ENCODE measurements at places on chromosomes 7 and 10.

DNA sequence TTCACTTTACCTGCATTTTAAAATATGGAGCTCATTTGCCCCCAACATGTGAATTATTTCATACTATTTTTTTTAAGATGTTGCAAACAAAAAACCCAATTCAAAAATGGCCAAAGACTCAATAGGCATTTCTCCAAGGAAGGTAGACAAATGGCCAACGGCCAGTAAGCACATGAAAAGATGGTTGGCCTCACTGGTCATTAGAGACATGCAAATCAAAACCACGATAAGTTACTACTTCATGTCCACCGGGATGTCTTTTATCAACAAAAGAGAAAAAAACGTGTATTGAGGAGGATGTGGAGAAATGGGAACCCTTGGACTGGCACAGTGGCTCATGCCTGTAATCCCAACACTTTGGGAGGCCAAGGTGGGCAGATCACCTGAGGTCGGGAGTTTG lies 3.4 kb upstream of the CTBP2 start:
- DNase-seq, result no peak

DNA sequence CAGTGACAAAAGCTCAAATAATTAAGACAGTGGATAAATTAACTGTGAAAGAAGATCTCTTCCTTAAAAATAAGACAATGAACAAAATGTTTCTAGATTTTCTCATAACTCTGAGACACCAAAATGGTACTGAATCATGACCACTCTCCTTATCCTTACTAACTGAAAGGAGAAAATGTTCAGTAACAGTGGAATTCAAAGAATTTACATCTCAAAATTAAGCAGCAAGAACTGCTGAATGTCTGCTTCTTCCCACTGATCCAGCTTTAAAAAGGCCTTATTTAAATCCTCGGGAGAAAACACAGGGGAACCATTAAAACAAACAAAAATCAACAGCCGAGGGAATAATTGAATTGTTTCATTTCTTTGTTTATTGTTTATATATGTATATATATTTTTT lies 27.3 kb upstream of the PLXDC2 start:
- no peak for DNase-seq

GRCh38 chr10:121221072-121221471 lies 369.9 kb downstream of the WDR11 start:
- no peak for DNase-seq

DNA sequence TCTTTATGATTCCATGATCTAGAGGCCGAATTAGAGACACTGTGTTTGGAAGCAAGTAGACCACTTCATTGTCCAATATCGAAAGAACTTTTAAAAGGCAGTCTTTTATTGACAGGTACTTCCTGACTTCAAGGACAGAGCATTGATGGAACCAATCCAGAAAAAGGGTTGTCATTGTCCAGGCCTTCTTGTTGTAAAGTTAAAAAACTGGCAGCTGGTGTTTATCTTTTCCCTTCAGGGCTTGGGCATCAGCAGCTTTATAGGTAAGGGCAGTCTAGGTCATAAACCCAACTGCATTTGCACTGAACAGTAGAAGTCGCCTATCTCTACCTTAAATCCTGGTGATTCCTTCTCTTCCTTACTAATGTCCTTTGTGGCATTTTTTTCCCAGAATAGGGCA lies 95.6 kb downstream of the ST7 start:
- DNase-seq, result no peak

DNA sequence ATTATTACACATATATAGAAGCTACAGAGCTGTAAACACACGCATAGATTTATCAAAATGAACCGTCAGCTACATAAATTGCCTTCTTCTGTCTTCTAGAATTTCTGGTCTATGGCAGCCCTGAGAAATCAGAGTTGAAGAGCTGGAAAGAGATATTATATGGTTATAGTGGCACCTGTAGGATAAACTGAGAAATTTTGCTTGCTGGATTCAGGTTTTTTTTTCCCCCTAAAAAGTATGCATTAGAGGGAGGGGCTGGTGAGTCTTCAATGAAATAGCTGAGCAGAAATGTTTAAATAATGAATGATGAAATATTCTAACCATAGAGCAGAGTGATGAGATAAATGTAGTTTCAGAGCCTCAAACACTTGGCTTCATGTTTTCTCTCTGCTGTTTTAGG lies 78.0 kb upstream of the DYNC1I1 start:
- no peak for DNase-seq

GRCh38 chr7:54116956-54117355 lies 425.2 kb upstream of the VSTM2A start:
- no peak for DNase-seq

DNA sequence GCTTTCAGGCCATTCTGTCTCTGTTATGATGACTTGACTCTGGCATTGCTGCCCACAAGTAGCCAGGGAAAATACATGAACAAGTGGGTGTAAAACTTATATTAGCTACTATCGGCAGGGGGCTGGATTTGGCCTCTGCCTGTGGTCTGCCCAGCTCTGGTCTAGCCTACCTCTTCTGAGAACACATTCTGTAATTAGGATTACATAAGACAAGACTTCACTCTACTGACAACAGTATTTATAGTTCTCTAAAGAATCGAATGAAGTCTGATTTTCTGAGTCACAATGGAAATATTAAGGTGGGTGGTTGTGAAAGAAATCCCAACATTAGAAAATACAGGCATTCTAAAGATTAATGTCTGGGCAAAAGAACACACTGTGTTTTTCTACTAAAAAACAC lies 55.5 kb downstream of the DLD start:
- DNase-seq, result no peak

- DNase-seq, result no peak
Observed at GRCh38 chr7:30074422-30075030, 46.3 kb downstream of the PLEKHA8 start.

DNA sequence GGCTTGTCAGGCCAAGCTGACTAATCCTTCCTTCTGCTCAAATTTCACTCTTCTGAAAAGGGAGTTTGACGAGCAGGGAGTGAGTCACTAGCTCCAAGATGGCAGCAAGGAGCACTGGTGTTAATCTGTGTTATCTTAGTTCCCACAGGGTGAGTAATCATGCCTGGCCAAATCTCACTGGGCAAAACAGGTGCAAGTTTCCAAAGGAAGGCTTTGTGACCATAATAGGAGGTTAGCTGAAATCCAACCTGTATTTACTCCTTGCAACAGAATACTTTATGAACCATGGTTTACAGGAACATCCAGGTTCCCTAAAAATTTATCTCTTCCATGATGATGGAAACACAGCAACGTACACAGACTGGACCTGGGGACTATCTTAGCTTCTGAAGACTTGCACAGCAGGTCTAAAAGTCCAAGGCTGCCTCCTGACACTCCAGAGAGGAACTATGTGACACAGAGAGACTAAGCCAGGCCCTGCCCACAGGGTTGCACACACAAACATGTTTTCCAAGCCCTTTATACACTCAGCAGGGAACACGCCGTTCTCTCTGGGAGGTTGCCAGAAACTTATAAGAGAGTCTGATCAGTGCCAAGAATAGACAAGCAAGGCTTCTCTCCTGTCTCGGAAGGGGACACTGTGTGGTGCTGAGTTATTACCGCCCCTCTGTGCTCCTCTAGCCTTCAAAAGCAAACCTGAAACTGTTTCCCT lies 46.3 kb downstream of the PDK4 start:
- DNase-seq, result no peak

GRCh38 chr7:151351967-151352366 lies 10.4 kb downstream of the NUB1 start:
- peak; percentile 69 for DNase-seq

- DNase-seq, result no peak
Observed at GRCh38 chr7:76997381-76998284, 34.5 kb downstream of the SPDYE17 start.

DNA sequence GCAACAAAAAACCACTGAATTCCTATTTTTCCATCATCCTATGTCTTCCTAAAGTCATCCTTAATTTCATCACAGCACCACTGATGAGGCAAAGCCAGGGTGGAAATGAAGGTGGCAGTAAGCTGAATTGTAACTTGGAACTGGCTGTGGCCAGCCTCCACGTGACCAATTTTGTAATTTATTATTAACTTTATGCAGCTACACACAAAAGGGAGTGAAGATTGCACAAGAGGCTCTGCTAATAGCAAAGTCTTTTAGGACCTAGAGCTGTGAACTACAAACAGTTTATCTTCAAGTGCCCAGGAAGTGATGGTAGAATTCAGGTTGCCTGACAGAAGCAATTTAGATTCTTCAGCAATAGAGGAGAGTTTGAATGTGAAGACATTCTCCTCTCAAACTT lies 176.4 kb downstream of the CCDC71L start:
- no peak for DNase-seq

GRCh38 chr7:128738570-128739047 lies 550 bp upstream of the CALU start:
- DNase-seq, result peak; percentile 37

DNA sequence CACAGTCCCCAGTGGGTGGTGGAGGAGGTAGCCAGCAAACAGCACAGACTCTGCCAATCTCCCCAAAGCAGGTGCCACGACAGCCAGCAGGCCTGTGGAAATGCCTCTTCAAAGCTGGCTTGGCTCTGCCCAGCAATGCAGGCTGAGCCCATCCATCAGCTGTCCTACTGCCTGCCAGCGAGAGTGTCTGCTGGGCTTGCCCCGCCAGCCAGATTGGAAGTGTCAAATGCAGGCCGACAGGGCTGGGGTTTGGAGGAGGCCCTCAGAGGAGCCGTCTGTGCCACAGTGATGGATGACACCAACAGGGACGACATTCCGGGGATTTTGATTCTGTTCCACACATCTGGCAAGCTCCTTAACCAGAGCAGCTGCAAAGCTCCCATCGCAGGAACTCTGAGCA lies 16.7 kb downstream of the HABP2 start:
- DNase-seq, result no peak

- DNase-seq, result peak; percentile 51
Observed at GRCh38 chr10:112375721-112376395, 1.9 kb downstream of the ACSL5 start.

DNA sequence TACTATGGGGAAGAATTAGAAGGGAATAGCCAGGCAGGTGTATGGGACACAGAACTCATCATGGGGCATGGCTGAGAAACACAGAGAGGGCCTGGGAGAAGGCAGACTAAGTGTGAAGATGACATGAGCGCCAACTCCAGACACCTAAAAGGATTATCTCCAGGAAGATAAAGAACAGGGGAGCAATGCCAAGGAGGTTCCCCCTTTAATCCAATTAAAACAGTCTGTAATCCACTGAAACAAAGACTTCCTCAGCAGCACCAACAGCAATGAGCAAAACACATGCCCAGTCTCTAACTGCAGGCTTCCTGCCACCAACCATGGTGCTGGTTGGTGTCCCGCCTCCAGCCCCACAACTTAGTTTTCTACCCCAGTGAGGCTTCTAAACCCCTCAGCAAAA lies 108.9 kb downstream of the GRID1 start:
- no peak for DNase-seq

GRCh38 chr7:29314148-29314547 lies 119.6 kb downstream of the CHN2 start:
- no peak for DNase-seq

DNA sequence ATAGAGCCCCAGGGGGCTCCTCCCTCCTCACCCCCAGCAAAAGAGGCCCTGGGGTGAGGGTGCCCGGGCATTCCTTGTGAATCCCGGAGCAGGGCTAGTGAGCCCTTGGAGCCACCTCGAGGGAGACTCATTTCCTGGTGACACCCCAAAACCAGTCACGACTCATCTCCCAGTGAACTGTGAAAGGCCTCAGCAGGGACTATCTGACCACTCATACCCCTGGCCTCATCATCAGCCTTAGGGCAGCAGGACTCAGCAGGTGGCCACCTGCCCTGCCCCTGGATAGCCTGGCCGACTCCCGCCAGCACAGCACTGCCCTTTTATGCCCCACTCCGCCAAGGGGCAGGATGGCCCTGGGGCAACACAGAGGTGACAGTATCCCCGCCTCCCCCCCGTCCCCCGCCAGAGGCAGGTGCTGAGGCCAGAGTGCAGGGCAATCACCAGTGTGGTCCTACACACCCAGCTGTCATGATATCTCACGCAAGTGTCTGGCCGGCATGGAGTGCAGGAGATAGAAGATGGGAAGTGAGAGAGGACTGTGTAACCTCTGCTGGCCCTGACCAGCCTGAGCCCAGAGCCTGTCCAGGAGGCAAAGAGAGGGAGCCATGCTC lies 3.2 kb downstream of the SNCG start:
- DNase-seq, result peak; percentile 2

DNA sequence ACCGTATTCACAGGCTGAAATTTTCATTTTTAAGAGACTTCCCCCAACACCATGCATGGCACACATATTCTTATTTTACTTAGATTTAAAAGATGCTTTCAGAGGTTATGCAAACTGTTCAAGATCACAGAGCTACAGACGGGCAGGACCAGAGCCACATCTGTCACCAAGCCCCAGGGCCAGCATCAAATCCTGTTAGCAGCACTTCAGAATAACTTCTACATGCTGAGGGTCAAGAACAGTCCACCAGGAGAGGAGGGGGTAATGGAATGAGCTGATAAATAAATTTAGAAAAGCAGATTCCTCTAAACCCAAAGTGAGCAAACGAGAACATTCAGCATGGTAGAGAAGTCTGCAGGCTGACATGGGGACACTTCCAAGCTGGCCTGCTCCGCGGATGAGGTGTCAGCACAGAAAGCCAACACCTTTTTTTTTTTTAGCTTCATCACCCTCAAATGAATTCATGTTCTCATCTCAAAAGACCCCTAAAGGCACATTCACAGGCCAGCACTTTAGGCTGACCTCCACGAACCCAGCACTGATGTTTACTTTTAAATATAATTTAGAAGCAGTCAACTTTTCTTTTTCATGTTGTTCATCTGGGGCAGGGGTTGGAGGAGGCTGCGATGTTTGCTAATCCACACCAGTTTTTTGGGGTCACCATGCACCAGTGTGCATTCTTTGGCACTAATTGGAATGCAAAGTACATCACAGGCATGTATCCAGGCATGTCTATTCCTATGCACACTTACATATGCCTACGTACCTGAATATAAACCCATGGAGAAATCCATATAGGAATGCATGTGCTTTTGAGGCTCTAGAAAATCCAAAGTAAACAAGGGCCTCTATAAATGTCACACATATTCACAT lies 249.0 kb downstream of the TNS3 start:
- DNase-seq, result no peak

DNA sequence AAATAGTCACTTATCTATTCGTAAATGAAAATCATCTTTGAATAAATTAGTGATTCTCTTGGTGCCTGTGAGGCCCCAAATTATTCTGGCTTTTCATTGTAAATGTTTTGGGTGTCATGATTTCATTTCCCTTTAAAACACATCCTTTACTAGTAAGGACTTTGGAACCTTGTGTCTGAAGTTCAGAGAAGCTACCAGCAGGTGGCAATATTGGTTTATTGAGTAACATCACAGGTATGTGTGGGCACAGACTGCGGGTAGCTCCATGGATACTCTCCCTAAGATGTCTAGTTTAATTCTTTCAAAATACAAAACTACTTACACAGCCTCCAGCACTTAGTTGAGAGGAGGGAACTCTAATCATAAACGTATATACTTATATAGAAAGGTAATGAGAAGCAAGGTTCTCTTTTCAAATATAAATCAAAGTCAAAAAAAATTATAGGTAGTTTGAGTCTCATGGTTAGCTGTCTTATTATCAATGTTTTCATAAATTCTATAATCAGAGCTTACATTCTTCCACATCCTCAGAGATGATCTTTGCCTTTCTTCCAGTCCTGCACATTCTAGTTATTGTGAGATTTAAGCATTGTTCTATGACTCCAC lies 449.6 kb downstream of the GRM8 start:
- DNase-seq, result peak; percentile 54

Measured in activated CD4-positive, alpha-beta T cell treated with anti-CD3 and anti-CD28 coated beads for 36 hours (primary cell).